CD4-positive, CD25-positive, alpha-beta regulatory T cell (primary cell): ENCODE measurements at places on chromosomes 2 and 18. TPM values are rescaled to one million over a fixed set of nuclear protein-coding genes. Genes with fewer than 3 reads are reported as not detected.
A peak's percentile ranks its signal among the peaks of the same experiment; 100 is the strongest.

Gene RGPD4
- not detected for total RNA-seq

Gene SIX3
- not detected for total RNA-seq

Gene DNAJC5G
- not detected for total RNA-seq

Gene SLC4A3
- not detected for total RNA-seq

DNA sequence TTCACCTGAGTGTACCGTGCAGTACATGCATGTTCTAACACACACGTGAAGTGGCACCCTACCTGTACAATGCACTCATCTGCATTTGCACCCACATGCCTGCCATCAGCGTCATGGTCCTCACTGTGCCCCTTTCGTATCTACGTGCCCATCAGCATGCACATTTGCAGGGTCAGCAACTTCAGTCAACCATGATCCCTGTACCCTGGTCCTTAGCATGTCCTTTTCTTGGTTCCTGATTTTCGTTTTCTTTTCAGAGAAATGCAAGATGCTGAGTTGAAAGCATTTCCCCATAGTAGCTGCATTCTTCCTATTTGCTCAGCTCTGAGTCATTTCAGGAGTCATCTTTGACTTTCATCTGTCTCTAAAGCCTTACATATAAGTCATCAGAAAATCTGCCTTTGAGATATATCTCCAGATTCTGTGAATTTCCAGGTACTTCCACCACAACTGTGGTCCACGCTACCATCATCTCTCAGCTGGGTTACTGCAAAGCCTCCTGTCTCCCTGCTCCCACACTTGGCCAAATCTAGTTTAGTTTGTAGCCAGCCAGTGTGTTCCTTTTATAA is 14.7 kb upstream of the PUM2 start:
- H3K27ac ChIP-seq: no peak overlapping the region
- H3K4me3 ChIP-seq: peak overlapping the region; percentile 60
- H3K36me3 ChIP-seq: no peaks in the 10 kb centered on the region
- peaks cover 2% of the 10 kb centered on the region for H3K27me3 ChIP-seq

GRCh38 chr2:26674002-26674751 is 18.3 kb upstream of the KCNK3 start:
- no peaks in the 10 kb centered on the region for H3K36me3 ChIP-seq
- no peak for DNase-seq
- H3K27ac ChIP-seq: no peak overlapping the region
- no peak overlapping the region for H3K4me3 ChIP-seq
- H3K4me1 ChIP-seq: no peaks in the 10 kb centered on the region

- H3K4me1 ChIP-seq: no peaks in the 10 kb centered on the region
- H3K36me3 ChIP-seq: no peaks in the 10 kb centered on the region
- no peak overlapping the region for H3K27ac ChIP-seq
- H3K4me3 ChIP-seq: no peak overlapping the region
- H3K27me3 ChIP-seq: no peaks in the 10 kb centered on the region
- no peak for DNase-seq
These were observed 77.8 kb downstream of the GALNT14 start for GRCh38 chr2:31060397-31060796.

Gene GREB1
- total RNA-seq: 0.35 TPM

DNA sequence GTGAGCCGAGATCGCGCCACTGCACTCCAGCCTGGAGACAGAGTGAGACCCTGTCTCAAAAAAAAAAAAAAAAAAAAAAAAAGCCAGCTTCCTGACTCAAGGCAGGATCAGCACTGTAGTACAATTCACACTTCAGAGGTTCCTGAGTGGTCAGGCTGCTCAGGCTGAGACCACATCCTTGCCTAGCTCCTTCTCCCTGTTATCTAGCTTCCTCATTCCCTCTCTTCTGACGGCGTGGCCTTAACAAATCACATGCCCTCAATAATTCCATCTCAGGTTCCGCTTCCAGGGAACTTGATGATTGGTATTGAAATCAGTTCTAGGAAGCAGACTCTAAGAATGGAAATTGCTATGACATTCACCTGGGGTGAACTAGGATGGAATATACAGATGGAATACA is 29.8 kb upstream of the KDM3A start:
- H3K4me3 ChIP-seq: no peak overlapping the region
- DNase-seq: no peak
- no peak overlapping the region for H3K27ac ChIP-seq
- no peaks in the 10 kb centered on the region for H3K36me3 ChIP-seq
- H3K4me1 ChIP-seq: no peaks in the 10 kb centered on the region
- peaks cover 25% of the 10 kb centered on the region for H3K27me3 ChIP-seq

DNA sequence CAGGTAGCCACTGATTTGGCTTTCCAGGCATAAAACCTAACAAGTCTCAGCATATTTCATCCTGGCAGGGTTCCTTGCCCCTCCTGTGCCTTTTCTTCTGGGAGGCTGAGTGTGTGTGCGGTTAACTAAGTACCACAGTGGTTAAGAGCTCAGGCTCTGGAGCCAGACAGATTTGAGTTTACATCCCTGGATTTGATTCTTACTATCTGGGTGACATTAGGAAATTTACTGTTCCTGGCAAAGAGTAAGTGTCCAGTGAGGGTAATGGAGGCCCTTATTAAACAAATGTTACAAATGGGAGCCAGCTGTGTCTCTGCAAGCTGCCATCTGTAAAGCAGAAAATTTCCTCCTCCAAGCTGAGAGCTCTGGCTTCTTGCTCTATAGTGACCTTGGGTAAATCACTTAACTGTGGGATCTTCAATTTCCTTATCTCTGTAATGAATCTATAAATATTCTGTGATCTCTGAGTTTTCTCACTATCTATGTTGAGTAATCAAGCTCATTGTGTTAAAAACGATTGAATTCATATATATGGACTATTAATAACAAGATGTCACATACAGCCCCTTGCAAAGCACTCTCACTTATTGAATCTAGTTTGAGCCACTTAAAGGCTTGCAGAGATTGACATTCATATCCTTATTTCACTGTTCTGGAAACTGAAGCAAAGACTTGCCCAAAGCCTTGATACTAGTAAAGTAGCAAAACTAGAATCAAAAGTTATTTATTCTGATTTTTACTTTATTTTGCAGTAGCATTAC is 6.5 kb upstream of the COBLL1 start:
- DNase-seq: no peak
- H3K27ac ChIP-seq: no peak overlapping the region
- no peak overlapping the region for H3K4me3 ChIP-seq
- H3K27me3 ChIP-seq: peaks cover 9% of the 10 kb centered on the region

Gene KCNJ3
- not detected for total RNA-seq

Gene SCYGR4
- total RNA-seq: not detected

DNA sequence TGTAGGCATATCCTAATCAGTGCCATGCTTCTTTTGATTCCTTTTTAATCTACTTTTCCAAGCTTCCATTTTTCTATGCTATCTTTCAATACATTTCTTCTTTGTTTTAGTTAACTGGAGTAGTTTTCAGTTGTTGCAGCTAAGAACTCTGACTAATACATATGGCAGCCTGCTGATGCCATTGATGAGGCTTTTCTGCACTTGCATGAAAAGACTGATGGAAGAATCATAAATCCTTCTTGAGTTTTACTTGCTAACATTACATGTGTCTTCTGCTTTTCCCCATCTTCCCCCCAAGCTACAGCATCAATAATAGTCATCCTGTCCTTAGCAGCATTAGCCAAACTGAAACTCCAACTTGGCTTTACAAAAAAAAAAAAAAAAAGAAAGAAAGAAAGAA is 203.3 kb downstream of the LRP1B start:
- H3K27me3 ChIP-seq: no peaks in the 10 kb centered on the region
- H3K27ac ChIP-seq: no peak overlapping the region
- no peak overlapping the region for H3K4me3 ChIP-seq
- H3K4me1 ChIP-seq: no peaks in the 10 kb centered on the region

DNA sequence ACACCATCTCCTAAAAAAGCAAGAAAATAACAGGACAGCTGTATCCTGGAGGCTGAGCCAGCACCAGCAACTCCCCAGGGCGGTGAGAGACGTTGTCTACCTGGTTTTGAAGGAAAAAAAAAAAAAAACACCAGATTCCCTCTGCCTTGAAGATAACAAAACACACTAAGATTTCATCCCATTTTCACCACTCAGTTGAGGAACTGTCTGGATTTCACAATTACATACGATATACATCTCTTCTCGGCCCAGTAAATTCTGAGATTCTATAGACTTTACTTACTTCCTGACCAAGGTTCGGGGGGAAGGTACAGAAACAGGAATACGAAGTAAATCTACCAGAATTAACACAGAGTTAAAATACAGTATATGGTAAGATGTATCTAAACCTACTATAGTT is 8.5 kb downstream of the ZNF516 start:
- no peaks in the 10 kb centered on the region for H3K36me3 ChIP-seq
- DNase-seq: no peak

Gene CLEC4F
- not detected for total RNA-seq

DNA sequence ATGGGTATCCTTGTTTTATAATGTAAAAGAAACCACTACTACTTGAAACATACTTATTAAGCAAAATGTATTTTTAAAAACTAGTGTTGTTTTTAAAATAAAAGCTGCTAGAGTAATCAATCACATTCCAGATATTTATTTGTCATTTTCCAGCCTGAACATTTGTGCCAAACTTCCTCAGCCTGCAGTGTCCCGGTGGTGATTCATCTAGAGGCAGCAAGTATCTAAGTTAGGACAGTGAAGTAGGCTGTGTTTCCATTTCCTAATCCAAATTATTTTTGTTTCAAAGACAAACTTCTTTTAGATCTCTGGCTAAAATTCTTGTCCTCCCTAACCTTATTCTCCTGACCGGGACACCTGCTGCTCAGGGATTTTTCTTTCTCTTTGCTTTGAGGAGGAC is 12.8 kb upstream of the GCG start:
- H3K36me3 ChIP-seq: no peaks in the 10 kb centered on the region
- peaks cover 10% of the 10 kb centered on the region for H3K27me3 ChIP-seq
- no peaks in the 10 kb centered on the region for H3K4me1 ChIP-seq
- H3K27ac ChIP-seq: no peak overlapping the region
- H3K4me3 ChIP-seq: no peak overlapping the region

DNA sequence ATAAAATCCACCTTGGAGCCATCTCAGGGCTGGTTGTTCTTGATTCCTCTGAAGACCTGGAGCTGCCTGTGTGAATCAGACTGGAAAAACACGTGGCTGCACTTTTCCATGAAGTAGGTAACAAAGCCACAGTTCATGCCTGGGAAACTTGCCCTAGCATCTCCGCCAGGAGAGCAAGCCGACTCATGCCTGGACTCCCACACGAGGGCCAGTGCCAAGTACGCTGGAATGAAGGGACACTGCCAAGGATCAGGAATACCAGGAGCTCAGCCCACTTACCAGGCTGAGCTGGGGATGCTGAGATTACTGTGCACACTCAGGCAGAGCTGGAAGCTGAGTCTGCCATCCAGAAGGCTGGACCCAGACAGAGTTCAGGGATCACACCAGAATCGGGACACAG is 10.9 kb upstream of the FHL2 start:
- DNase-seq: no peak
- H3K27me3 ChIP-seq: peaks cover 16% of the 10 kb centered on the region
- H3K4me1 ChIP-seq: no peaks in the 10 kb centered on the region
- H3K27ac ChIP-seq: no peak overlapping the region

DNA sequence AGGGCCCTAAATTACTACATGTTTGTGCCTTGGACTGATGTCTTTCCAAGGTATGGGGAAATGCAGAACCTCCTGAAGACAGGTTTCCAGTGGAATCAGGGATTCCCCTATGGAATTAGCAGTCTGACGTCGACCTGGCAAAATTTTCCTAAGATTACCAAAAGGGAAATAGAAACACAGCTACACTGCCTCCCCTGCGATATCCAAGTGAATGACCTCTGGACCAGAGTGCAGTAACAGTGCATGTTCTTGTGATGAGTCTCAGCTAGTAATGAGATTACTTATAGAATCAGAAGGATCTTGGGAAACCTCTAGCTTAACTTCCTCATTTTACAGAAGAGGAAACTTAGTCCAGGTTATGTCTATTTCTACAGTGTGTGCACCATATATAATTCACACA is 21.3 kb upstream of the CHST9 start:
- H3K27me3 ChIP-seq: no peaks in the 10 kb centered on the region
- no peaks in the 10 kb centered on the region for H3K36me3 ChIP-seq
- no peak for DNase-seq
- H3K4me3 ChIP-seq: no peak overlapping the region

Gene NCKAP5
- not detected for total RNA-seq

DNA sequence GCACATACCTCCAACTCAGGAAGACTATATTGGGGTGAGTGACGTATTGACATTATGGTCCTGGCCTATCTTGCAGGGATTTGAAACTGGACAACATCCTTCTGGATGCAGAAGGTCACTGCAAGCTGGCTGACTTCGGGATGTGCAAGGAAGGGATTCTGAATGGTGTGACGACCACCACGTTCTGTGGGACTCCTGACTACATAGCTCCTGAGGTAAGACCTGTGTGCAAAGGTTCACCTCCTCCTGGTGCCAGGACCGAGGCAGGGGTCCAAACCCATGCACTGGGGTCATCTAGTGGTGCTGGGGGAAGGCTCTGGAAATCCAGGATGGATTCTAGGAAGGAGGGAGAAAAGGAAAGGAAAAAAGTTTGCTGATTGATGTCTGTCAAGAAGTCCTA is 152.2 kb upstream of the EPAS1 start:
- H3K36me3 ChIP-seq: no peaks in the 10 kb centered on the region
- no peaks in the 10 kb centered on the region for H3K27me3 ChIP-seq
- H3K4me1 ChIP-seq: no peaks in the 10 kb centered on the region
- H3K4me3 ChIP-seq: no peak overlapping the region
- no peak for DNase-seq

- no peak for DNase-seq
- no peaks in the 10 kb centered on the region for H3K4me1 ChIP-seq
- H3K36me3 ChIP-seq: no peaks in the 10 kb centered on the region
- H3K4me3 ChIP-seq: no peak overlapping the region
- H3K27me3 ChIP-seq: no peaks in the 10 kb centered on the region
These were observed 49.5 kb upstream of the RAB12 start for GRCh38 chr18:8559612-8560186.

GRCh38 chr2:97739893-97740245 is 26.5 kb downstream of the ZAP70 start:
- peaks cover 38% of the 10 kb centered on the region for H3K36me3 ChIP-seq
- H3K4me3 ChIP-seq: no peak overlapping the region
- no peak overlapping the region for H3K27ac ChIP-seq
- no peak for DNase-seq
- H3K27me3 ChIP-seq: no peaks in the 10 kb centered on the region
- peaks cover 23% of the 10 kb centered on the region for H3K4me1 ChIP-seq

GRCh38 chr2:111936881-111937280 is 38.5 kb downstream of the MERTK start:
- no peak overlapping the region for H3K27ac ChIP-seq
- peaks cover 2% of the 10 kb centered on the region for H3K27me3 ChIP-seq
- H3K36me3 ChIP-seq: no peaks in the 10 kb centered on the region
- H3K4me1 ChIP-seq: no peaks in the 10 kb centered on the region
- no peak overlapping the region for H3K4me3 ChIP-seq
- no peak for DNase-seq

- peaks cover 1% of the 10 kb centered on the region for H3K27me3 ChIP-seq
- no peak overlapping the region for H3K27ac ChIP-seq
- H3K4me3 ChIP-seq: no peak overlapping the region
These were observed 42.1 kb upstream of the LAPTM4A start for GRCh38 chr2:20093263-20094141.

- H3K36me3 ChIP-seq: no peaks in the 10 kb centered on the region
- no peak for DNase-seq
- no peak overlapping the region for H3K4me3 ChIP-seq
- H3K27ac ChIP-seq: no peak overlapping the region
These were observed 510.4 kb upstream of the CNTNAP5 start for GRCh38 chr2:123514613-123515207.

Gene SPP2
- total RNA-seq: not detected

Gene IL1RL1
- total RNA-seq: 0.89 TPM
